ENCODE measurements at places on chromosomes 6 and 20. TPM values are rescaled to one million over a fixed set of nuclear protein-coding genes. Genes with fewer than 3 reads are reported as not detected.

RIPOR2 gene
- total RNA-seq: 0.79 TPM

TAB2 gene
- total RNA-seq: 30.7 TPM

CD24 gene
- total RNA-seq: 578 TPM

MTFR2 gene
- total RNA-seq: 1.6 TPM

ID1 gene
- total RNA-seq: 27.5 TPM

PGK2 gene
- total RNA-seq: not detected

GCNT2 gene
- total RNA-seq: 7.3 TPM

GSTA2 gene
- total RNA-seq: not detected

MYCT1 gene
- 8.4 TPM for total RNA-seq

DUSP22 gene
- total RNA-seq: 35.1 TPM

KHDC1L gene
- total RNA-seq: not detected

EDN1 gene
- total RNA-seq: 59.8 TPM

EGFL8 gene
- total RNA-seq: 5.1 TPM

MYL9 gene
- total RNA-seq: 58.5 TPM

HAO1 gene
- not detected for total RNA-seq

HLA-DQA1 gene
- 0.21 TPM for total RNA-seq

TTBK1 gene
- total RNA-seq: 0.67 TPM

FKBP5 gene
- total RNA-seq: 9.7 TPM

ZKSCAN4 gene
- 4.4 TPM for total RNA-seq

LY6G6D gene
- not detected for total RNA-seq

TTK gene
- 5.5 TPM for total RNA-seq

LRRC1 gene
- 11.7 TPM for total RNA-seq

PTCRA gene
- not detected for total RNA-seq

Measured in kidney epithelial cell (primary cell).